ENCODE measurements at places on chromosomes 16 and 17.

DNA sequence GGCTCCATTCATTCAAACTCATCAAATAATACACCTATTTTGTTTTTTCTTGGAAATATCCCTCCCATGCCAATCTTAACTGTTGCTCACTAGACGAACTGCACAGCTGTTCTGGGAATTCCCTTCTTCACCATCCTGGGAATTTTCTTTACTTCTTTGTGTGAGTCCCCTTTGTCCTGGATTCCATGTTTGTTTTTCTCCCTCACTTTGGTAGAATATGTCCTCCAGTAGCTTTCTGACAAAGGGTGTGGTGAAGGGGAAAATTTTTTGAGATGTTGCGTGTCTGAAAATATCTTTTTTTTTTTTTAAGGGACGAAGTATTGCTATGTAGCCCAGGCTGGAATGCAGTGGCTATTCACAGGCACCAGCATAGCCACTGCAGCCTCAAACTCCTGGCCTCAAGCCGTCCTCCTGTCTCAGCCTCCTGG, 17.2 kb upstream of the UTP6 start:
- no peak for DNase-seq

DNA sequence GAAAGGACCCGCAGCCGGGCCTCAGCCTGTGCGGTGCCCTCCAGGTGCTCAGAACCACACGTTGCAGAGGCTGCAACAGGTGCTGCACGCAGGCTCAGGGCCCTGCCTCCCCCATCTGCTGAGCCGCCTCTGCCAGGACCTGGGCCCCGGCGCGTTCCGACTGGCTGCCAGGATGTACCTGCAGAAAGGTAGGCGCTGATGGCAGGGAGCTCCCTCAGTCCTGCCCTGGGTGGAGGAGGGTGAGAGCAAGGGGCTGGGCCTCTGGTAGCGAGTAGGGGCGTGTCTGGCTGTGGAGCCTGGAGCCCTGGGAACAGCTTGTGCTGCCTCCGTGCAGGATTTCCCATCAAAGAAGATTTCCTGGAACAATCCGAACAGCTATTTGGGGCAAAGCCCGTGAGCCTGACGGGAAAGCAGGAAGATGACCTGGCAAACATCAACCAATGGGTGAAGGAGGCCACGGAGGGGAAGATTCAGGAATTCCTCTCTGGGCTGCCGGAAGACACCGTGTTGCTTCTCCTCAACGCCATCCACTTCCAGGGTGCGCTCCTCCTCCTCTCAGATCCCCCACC, 4.4 kb downstream of the SERPINF2 start:
- no peak for DNase-seq

DNA sequence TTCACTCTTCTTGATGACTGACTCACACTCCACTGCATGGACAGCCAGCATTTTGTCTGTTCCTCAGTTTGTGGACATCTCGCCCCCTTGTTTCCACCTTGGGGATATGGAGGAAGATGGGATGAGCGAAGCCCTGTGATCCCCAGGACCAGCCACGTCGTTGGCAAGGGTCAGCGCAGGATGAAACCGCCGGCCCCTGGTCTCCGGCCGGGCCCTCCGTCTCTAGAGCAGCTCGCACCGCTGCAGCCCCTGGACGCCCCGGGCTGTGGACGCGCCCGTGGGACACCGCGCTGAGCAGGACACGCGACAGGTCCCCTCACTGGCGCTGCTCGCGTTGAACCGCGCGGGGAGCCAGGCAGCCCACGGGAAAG, 604 bp upstream of the ZC3H18 start:
- DNase-seq = peak; percentile 39

DNA sequence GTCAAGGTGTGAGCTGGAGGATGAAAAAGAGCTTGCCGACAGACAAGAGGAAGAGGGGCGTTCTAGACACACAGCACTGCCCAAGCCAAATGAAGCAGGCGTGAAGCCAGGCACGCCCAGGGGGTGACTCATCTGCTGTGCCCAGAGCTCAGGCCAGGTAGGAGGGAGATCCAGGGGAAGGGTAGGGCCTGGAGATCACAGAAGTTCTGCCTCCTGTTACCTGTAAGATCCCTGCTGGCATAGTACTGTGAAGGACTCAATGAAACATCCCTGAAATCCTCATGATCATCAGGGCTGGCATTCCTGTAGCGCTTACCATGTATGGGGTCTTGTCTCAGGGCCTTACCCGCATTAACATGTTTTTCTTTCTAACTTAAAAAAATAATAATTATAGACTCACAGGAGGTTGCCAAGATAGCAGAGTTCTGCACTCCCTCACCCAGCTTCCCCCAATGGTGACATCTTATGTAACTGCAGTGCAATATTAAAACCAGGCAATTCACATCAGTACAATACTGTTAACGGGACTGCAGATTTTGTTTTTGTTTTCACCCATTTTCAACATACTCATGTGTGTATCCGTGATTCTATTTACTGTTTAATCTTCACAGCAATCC, 158.6 kb downstream of the XYLT1 start:
- peak; percentile 29 for DNase-seq

- DNase-seq = no peak
Measured at GRCh38 chr17:19348806-19349205, 13.7 kb downstream of the B9D1 start.

DNA sequence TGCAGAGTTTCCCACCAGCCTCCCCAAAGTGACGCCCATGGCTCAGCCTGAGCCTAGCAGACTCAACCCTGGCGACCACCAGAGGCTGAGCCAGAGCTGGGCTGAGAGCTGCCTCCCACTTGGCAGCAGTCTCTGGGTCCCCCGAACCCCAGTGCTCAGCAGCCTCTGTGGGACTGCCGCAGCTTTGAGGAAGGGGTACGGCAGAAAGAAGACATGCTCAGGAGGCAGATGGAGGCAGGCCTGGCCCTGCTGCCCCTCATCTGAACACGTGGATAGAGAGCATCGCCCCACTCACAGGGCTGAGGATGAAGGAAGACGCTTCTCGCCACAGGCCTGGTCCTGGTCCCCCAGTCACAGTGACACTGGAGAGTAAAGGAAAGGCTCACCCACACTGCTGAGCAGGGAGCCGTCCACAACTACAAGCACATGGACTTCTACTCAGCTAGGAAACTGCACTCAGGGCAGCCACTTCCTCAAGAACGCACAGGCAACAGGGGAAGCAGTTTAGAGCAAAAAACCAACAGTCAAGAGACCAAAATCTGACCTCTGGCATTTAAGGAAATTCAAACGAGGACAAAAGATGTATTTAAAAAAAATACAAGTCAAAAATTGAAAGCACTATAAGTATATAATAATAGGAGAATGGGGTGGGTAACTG, 45.2 kb upstream of the GSG1L start:
- peak; percentile 53 for DNase-seq

DNA sequence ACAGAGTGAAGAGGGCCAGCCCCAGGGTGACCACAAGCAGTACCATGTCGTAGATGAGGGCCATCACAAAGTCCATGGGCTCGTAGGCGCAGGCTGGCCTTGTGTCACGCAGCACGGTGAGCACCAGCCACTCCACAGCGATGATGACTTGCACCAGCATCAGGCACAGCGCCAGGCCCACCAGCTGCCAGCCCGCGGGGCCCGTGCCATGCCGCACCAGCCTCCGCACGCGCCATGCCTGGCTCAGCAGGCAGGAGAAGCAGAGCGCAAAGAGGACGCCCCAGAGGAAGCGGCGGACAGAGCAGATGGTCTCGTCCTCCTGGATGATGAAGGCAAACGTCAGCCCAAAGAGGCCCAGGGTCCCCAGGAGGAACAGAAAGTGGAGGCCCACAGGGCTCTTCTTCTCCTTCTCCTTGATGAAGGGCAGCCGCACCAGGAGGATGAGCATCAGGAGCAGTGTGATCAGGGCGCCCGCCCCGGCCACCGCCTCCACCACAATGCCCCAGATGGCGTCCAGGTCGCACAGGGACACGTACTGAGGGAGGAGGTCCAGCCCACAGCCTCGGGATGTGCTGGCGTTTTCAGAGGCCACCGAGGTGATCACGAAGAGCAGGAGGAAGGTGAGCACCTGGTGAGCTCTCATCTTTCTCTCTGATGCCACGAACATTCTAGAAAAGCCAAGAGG, 12.3 kb downstream of the GPRC5B start:
- no peak for DNase-seq

DNA sequence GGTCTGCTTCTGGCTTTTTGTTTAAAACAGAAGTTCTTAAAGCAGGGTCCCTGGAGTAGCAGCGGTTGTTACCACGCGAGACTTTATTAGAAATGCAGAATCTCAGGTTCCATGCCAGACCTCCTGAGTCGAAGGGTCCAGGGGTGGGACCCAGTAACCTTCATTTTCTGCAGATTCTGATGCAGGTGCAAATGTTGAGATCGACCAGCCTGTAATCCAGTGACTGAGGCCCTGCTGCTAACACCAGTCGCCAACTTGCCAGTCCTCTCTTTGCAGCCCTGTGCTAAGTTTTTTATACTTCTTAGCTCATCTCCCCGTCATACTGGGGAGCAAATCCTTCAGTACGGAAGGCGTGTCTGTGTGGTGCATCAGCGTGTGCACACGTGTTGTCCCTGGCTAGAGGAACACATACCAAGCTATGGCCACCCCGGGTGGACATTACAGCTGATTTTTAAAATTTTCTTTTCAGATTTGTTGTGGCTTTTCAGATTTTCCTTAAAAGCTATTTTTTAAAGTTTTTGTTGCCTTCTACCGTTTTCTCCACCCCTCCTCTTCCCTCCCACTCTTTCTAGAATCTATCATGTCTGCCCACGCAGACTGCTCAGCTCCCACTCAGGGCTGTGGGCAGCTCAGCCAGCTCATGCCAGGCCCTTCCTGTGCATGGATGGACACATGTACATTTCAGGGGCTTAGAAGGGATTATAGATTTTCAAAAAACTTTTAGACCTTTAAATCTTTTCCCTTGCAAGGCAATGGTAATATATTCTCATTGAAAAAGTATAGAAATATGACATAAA, 57.7 kb downstream of the MEAK7 start:
- DNase-seq = no peak

DNA sequence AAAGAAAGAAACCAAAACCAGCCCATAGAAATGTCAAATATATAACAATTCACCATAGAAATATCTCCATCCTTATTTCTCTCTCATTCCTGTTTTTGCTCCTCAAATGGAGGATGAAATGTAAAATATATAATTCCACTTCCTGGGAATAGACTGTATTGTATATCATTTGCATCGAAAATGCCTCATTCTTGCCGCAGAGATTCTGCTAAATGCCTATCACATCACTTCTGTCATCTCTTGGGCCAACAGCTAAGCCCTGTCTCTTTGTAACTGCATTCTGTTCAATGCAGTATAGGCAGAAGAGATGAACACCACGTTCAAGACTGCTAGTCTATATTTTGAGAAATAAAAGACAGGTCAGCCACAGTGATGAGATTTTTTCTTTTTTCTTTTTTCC, 956.3 kb upstream of the SOX9 start:
- no peak for DNase-seq

DNA sequence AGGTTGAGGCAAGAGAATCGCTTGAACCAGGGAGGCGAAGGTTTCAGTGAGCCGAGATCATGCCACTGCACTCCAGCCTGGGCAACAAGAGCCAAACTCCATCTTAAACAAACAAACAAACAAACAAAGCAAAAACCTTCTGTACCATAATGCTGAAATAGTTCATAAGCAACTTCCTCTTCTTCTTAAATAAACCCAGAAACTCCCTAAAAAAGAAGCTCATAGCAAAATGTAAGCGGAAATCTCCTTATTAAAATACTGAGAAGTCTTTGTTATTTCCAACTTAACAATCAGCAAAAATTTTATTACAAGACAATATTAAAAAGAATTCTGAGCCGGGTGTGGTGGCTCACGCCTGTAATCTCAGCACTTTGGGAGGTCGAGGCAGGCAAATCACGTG, 82.8 kb downstream of the FBXL20 start:
- DNase-seq = no peak

DNA sequence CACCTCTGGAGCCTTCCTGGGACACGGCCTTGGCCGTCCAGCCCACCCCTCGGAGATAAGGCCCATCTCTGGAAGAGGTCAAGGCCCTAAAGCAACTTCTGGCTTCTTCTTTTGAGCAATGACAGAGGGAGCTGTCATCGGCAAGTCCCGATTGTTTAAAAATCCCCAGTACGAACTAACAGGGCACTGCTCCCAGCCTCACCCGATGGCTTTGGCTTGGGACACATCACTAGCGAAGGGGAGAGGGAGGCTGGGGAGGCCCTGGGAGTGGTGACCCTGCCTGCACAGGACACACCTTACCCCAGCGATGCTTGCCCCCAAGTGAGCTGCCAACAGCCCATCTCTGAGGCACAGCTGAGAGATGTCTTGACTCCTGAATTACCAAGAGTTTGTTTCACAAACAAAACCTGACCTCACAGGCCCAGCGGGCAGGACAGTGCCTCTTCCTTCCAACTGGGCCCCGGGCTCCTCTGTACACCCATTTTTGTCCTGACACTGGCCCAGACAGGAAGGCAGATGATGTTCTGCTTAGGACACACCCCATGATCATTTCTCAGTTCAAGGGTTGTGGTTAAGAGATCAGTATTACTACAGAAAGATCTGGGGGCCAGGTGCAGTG, 4.8 kb downstream of the SYNGR2 start:
- DNase-seq = no peak

GRCh38 chr16:47734987-47735594, 274.0 kb downstream of the PHKB start:
- DNase-seq = no peak

- DNase-seq = no peak
Measured at GRCh38 chr17:36524428-36524876, 10.2 kb downstream of the MYO19 start.

DNA sequence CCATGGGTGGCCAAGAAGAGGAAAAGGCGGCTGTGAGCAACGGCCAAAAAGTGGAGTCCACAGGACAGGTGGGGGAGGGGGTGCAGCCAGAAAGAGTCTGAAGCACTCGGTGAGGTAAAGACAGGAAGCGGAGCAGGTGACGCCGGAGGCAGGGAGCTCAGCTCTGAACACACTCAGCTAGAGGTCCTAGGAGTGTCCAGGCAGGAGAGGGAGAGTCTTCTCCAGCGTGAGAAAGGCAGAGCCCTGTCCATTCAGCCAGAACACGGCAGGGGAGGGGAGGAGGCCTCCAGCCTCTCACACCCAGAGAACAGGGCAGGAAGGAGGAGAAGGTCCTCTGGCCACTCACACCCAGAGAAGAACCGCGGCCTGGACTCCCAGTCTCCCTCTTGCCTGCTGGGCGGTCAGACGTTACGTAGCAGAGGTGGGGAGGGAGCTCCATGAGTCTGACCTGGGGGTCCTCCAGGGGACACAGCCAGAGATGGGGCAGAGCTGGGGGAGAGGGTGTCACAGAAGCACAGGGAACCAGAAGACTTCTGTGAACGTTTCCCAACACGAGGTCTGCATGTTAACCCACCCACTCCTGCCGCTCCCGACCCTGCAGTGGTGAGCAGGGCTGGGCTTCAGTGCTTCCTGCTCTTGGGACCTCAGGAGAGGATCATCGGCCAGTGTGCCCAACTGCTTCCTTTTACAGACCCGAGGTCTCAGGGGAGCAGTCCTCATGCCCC, 89.2 kb downstream of the ABR start:
- no peak for DNase-seq

DNA sequence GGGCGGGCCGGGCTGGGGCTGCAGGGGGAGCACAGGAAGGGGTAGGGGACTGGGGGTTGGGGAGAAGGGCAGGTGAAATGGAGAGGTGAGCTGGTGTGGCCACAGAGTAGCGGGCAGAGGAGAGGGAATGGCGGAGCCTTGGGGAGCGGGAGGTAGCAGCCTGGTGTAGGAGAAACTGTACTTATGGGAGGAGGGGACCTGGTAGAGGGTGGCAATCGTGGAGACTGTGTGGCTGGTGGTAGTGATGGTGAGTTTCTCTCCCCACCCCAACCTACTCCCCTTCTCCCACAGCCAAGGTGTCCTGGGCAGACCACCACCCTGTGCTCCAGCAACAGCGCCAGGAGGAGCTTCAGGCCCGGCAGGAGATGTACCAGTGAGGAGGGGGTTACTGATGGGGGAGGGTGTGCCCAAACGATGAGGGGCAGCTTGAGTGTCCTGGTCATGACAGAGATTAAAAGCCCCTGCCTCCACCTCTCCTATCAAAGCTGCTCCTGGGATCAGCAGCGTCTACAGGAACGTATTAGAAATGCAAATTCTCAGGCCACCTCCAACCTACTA, 831 bp downstream of the ALOX15B start:
- no peak for DNase-seq

Data from hematopoietic multipotent progenitor cell treated with erythropoietin and hydrocortisone succinate and interleukin-3 and kit ligand, for 4 days (in vitro differentiated cells).